ENCODE measurements at places on chromosomes 5 and 9. TPM values are rescaled to one million over a fixed set of nuclear protein-coding genes. Genes with fewer than 3 reads are reported as not detected.

Gene DOCK8
- total RNA-seq, result 0.18 TPM

Gene MEF2C
- total RNA-seq, result 38.6 TPM

Gene PALM2AKAP2
- 4.2 TPM for total RNA-seq

Gene EIF4E1B
- not detected for total RNA-seq

Gene CDC20B
- total RNA-seq, result not detected

Gene FBXO10
- 7.6 TPM for total RNA-seq

Gene SSNA1
- 51.5 TPM for total RNA-seq

Gene ITGA2
- total RNA-seq, result 171 TPM

Gene OXCT1
- 35.7 TPM for total RNA-seq

Gene SLC34A1
- total RNA-seq, result not detected

Gene ADAMTSL1
- total RNA-seq, result 179 TPM

Gene MRPS30
- total RNA-seq, result 78.9 TPM

Gene PCSK1
- total RNA-seq, result 0.45 TPM

Gene SPINK5
- not detected for total RNA-seq

Gene SARDH
- 0.18 TPM for total RNA-seq

Gene RGMB
- total RNA-seq, result 145 TPM

Gene DMRT3
- not detected for total RNA-seq

Gene SLC4A9
- total RNA-seq, result not detected

Gene SLC28A3
- 0.16 TPM for total RNA-seq

Data from fibroblast of the aortic adventitia (primary cell).